ENCODE measurements at places on chromosomes 6 and 20.

GRCh38 chr6:26351544-26351953 lies 13.4 kb upstream of the BTN3A2 start:
- peak; percentile 11 for DNase-seq

- DNase-seq = no peak
Observed at GRCh38 chr20:59778615-59779200, 154.7 kb downstream of the SYCP2 start.

GRCh38 chr6:128487746-128488145 lies 32.7 kb downstream of the PTPRK start:
- no peak for DNase-seq

- peak; percentile 89 for DNase-seq
Observed at GRCh38 chr6:37674161-37674560, 23.5 kb downstream of the MDGA1 start.

DNA sequence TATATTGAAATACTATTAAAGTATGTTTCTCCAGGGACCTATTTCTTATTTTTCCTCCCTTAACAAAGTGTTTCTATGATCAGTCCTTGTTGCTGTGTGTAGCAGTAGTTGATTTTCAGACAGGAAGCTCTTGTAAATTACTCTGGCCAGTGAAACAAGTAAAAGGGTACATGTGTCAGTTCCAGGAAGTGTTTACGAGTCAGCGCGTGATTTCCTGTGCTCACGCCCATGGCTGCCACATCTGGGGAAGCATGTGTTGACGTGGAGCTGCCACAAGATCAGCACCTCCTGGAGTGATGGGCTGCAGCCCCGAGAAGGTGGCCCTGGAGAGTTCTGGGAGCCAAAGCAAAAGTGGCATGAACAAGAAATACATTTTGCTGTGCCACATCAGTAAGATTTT lies 38.6 kb upstream of the GGTLC1 start:
- no peak for DNase-seq

GRCh38 chr6:75611702-75612375 lies 10.2 kb downstream of the SENP6 start:
- DNase-seq = no peak

DNA sequence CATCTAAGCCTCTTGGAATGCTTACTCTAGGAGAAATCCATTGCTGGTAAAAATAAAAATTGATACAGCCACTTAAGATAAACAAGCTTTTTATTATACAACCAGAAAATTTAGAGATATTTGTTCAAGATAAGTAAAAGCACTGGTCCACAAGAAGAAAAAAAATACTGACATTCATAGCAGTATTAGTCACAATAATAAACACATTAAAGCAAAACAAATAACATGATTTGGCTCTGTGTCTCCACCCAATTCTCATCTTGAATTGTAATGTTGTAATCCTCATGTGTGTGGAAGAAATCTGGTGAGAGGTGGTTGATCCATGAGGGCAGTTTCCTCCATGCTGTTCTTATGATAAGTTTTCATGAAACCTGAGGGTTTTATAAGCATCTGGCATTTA lies 1093.5 kb upstream of the ADGRB3 start:
- no peak for DNase-seq

- no peak for DNase-seq
Observed at GRCh38 chr6:168015482-168016175, 18.2 kb downstream of the KIF25 start.

DNA sequence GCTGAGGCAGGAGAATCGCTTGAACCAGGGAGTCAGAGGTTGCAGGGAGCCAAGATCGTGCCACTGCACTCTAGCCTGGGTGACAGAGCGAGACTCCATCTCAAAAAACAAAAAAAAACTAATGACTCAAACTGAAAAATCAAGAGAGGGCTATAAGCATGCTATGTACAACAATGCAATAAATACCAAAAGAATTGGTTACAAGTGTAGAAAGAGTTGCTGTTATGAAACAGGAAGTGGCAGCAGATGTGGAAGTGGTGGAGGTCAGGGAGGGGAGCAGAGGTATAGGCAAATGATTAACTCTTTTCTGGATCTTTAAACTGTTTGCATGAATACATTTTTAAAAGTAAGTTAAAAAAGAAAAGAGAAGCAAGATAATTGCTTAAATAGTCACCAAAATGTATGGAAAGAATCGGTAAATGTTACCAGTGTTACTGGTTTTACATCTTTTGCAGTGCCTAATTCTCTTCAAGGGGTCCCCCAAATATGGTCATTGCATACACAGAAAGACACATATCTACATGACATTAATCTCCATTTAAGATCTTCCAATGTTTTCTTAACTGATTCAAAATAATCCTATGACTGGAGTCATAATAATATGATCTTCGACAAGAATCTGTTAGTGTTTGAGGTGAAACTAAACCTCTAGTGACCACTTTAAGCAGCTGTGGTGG lies 15.0 kb downstream of the CALHM6 start:
- no peak for DNase-seq

DNA sequence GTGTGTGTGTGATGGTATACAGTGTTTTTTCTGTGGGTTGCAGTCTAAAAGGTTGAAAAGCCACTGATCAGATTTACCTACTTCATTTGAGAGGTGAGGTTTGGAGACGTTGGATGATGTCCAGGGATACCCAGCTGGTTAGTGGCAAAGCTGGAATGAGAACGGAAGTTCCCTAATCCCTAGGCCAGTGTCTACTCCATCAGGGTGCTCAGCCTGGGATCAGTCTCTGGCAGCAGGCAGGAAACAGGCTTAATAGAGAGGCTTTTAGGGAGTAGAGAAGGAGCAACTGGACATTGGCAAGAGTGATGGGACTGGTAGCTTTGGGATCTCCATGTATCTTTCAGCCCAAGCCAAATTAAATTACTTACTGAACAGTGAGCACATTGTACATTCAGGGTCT lies 80.7 kb downstream of the C6orf52 start:
- no peak for DNase-seq

DNA sequence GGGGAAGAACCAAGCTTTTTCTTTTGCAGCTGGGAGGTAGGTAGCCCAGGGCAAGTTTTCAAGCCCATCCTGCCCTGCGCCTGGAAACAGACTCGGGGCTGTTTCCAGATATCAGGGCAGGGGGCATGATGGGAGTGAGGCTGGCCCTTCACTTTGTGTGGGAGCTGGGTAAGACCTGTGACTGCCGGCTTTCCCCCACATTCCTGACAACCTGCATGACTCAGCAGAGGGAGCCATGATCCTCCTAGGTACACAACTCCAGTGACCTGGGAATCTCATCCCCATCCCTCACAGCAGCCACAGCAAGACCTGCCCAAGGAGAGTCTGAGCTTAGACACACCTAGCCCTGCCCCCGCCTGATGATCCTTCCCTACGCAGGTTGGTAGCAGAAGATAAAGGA lies 280.8 kb downstream of the SOX4 start:
- DNase-seq = no peak

DNA sequence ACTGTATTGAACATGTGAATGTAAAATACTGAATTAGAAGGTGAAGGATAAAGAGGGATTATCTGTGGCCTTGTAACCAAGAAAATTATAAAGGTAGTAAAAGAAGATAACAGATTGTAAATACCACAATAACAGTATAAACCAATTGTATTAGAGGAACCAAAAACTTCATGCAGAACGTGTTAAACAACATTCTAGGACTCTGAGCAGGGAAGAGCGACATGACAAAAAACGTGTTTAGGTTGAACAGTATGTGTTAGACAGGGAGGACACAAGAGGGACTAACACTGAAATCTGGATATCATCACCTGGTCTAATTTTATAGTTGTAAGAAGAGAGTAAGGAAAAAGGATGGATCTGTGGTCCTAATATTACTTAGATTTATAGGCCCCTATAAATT lies 259.0 kb upstream of the RUNX2 start:
- no peak for DNase-seq

GRCh38 chr20:17495826-17496225 lies 35.4 kb downstream of the BFSP1 start:
- no peak for DNase-seq

Data from substantia nigra (tissue), 51 donors.